ENCODE measurements at places on chromosomes 3 and 15. TPM values are rescaled to one million over a fixed set of nuclear protein-coding genes. Genes with fewer than 3 reads are reported as not detected.

GRCh38 chr3:22296601-22297000, 545.6 kb upstream of the ZNF385D start:
- no peaks in the 10 kb centered on the region for H3K36me3 ChIP-seq
- H3K4me1 ChIP-seq, result no peaks in the 10 kb centered on the region
- no peak overlapping the region for H3K4me3 ChIP-seq
- DNase-seq, result no peak
- H3K27me3 ChIP-seq, result no peaks in the 10 kb centered on the region

DNA sequence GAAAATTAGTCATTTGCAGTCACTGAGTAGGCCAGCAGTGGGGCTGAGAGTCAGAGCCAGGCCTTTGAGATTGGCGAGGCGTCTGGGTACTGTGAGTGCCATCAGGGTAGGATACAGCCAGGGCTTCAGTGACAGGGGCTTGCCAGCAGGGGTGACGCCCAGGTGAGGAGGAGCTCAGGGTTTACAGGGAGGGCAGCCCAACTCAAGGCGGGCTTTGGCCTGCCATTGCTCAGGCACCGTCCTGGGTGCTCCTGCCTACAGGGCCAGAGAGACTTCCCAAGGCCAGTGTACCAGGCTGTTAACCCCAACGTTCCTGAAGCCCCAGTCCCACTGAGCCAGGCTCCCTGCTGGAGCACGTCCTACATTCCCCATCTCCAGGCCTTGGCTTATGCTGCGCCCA, 152.0 kb downstream of the FBLN2 start:
- H3K36me3 ChIP-seq, result no peaks in the 10 kb centered on the region
- DNase-seq, result no peak
- H3K27ac ChIP-seq, result no peak overlapping the region
- no peak overlapping the region for H3K4me3 ChIP-seq
- no peaks in the 10 kb centered on the region for H3K27me3 ChIP-seq
- peaks cover 22% of the 10 kb centered on the region for H3K4me1 ChIP-seq

DNA sequence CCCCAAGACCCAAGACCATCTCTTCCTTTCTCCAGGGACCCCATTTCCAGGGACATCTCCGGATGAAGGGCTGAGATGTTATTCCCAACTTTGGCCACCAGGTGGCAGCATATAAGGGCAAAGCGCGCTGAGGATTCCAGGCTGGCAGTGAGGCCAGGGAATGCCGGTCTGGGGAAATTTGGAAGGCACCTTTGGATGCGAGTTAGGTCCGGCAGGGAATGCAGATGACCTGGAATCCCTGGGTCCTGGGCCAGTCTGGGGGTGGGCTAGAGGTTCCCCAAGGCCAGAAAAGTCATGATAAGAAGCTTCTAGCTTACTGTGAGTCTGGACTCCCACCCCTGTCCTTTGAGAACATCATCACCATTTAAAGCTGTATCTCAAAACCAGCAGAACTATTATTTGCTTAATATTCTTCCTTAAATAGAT, 1.6 kb upstream of the CHST13 start:
- peak; percentile 88 for DNase-seq
- no peaks in the 10 kb centered on the region for H3K36me3 ChIP-seq
- H3K4me1 ChIP-seq, result 0 out of 2 replicates have a peak, but pooled peaks cover 4% of the 10 kb centered on the region

GRCh38 chr3:16122155-16122554, 52.3 kb upstream of the GALNT15 start:
- H3K36me3 ChIP-seq, result no peaks in the 10 kb centered on the region
- no peak overlapping the region for H3K4me3 ChIP-seq
- no peak overlapping the region for H3K27ac ChIP-seq
- no peaks in the 10 kb centered on the region for H3K4me1 ChIP-seq
- H3K27me3 ChIP-seq, result no peaks in the 10 kb centered on the region
- no peak for DNase-seq

DNA sequence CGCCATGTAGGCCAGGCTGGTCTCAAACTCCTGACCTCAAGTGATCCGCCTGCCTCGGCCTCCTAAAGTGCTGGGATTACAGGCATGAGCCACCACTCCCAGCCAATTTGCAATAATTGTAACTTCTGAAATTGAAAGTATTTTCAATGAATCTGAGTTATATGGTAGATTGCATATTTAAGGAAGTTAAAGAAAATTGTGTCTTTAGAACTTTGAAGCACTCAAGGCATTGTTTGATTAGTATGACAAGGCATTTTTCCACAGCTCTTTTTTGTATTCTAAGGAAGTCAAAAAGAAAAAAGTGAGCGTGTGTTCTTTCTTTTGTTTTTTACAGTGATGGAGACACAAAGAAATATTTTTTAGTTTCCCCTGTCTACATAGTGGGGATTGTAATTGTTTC, 15.7 kb upstream of the RPLP1 start:
- peak overlapping the region; percentile 4 for H3K27ac ChIP-seq
- H3K36me3 ChIP-seq, result peaks cover 64% of the 10 kb centered on the region
- H3K4me3 ChIP-seq, result no peak overlapping the region
- DNase-seq, result no peak
- no peaks in the 10 kb centered on the region for H3K4me1 ChIP-seq

DNA sequence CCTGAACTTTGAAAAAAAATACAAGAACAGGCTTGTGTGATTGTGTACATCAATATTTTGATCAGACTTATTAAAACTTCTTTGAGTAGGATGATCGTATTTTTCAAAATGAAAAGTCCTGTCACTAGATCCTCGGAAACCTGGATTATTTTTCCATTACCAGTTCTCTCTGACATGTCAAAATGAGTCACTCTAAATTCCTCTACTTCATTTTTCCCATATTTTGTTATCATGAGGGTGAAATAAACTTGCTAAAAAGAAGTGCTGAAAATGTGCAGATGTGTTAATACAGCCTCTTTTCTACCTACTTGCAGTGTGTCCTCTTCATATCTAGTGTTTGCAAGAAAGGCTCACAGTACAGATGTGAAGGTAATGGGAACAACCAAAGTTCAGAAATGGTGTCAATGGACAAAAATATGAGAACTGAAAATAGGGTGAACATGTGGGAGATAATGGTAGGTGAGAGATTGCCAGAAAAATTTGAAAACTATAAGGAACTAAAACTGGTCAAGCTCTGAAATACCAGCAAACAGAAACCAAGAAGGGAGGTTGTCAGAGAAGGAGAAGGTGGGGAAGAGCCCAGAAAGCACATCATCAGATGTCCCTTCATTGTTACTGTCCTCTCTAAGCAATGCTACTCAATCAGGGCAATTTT, 108.2 kb downstream of the EOMES start:
- H3K27me3 ChIP-seq, result no peaks in the 10 kb centered on the region
- H3K36me3 ChIP-seq, result 0 out of 2 replicates have a peak, but pooled peaks cover 3% of the 10 kb centered on the region

DNA sequence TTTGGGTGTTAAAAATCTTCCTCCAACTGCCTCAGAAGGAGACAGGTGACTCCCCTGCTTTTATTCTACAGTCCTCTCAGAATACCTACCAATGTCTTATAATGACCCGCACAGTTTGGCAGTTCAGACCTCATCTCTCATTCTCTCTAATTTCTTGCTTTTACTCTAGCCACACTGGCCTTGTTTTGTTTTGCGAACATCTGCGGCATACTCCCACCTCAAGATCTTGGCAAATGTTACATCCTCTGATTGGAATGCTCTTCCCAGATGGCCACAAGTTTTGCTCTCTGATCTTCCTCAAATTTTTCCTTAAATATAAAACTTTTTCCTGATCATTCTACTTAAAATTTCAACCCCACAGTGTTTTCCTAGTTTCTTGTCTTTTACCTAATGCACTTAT, 94.1 kb downstream of the PLSCR2 start:
- DNase-seq, result no peak
- H3K27ac ChIP-seq, result no peak overlapping the region
- no peaks in the 10 kb centered on the region for H3K36me3 ChIP-seq
- H3K27me3 ChIP-seq, result no peaks in the 10 kb centered on the region

GRCh38 chr15:61687124-61687523, 373.1 kb downstream of the VPS13C start:
- no peaks in the 10 kb centered on the region for H3K36me3 ChIP-seq
- no peak for DNase-seq
- no peak overlapping the region for H3K4me3 ChIP-seq
- no peaks in the 10 kb centered on the region for H3K4me1 ChIP-seq
- H3K27me3 ChIP-seq, result no peaks in the 10 kb centered on the region
- H3K27ac ChIP-seq, result no peak overlapping the region

DNA sequence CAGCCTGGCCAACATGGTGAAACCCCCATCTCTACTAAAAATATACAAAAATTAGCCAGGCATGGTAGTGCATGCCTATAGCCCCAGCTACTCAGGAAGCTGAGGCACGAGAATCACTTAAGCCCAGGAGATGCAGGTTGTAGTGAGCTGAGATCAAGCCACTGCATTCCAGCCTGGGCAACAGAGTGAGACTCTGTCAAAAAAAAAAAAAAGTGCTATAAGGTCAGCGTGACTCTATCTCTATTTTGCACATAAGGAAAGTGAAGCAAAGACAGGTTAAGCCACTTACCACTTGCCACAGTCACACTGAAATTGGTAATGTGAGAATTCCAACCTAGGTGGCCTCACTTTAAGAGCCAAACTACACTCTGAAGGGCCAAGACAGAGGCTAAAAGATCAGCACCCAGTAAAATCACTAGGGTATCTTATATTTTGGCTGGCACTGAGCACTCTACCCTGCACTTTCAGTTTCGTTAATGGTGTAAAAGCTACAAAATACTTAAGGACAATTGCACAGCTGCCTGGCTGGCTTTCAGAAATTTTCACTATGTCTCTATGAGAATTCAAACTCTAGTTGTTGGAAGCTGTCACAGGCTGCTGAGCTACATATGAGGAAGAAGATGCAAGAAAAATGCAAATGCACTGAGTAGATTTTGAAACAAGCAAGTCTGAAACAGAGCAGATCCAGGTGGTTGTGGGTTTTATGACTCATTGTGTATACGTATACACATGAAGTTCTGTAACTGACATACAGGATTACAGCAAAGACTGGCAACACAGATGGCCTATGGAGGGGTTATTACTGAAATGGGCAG, 32.7 kb downstream of the TRANK1 start:
- no peaks in the 10 kb centered on the region for H3K27me3 ChIP-seq
- no peak for DNase-seq
- H3K27ac ChIP-seq, result no peak overlapping the region
- H3K4me1 ChIP-seq, result peaks cover 7% of the 10 kb centered on the region

DNA sequence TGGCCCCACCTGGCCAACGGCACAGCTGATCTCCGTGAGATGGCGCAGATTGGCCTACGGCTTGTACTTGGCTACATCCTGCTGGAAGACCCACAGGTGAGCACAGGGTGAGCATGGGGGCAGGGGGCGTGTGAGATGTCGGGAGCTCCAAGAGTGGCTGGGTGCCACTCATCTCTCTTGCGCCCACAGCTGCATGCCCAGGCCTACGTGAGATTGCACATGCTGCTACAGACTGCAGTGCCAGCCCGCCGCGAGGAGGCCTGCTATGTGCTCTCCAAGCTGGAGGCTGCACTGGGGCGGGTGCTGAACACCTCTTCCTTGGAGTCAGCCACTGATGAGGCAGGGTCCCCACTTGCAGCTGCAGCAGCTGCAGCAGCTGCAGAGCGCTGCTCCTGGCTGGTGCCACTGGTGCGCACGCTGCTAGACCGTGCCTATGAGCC, 22.3 kb downstream of the NBEAL2 start:
- no peaks in the 10 kb centered on the region for H3K36me3 ChIP-seq
- H3K27ac ChIP-seq, result no peak overlapping the region
- no peaks in the 10 kb centered on the region for H3K27me3 ChIP-seq
- DNase-seq, result no peak
- no peaks in the 10 kb centered on the region for H3K4me1 ChIP-seq
- H3K4me3 ChIP-seq, result no peak overlapping the region

DNA sequence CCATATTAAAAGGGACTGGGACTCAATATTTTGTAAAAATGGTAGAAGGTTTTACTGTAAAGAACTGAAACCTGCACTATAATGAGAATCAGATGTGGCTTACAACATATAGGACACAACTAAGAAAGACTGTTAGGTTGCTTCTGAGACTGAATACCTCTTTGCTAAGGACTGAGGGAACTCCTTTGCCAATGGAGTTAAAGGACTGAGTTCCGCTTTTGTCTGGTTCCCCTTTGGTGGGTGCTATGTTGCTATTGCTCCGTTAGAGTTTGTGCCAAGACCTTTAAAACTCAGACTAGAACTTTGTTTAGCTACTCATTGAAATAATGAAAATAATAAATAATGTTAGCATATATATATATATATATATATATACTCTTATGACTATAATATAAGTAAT, 147.8 kb upstream of the KCNMB2 start:
- H3K27ac ChIP-seq, result no peak overlapping the region
- DNase-seq, result no peak
- peaks cover 10% of the 10 kb centered on the region for H3K4me1 ChIP-seq
- no peak overlapping the region for H3K4me3 ChIP-seq

DNA sequence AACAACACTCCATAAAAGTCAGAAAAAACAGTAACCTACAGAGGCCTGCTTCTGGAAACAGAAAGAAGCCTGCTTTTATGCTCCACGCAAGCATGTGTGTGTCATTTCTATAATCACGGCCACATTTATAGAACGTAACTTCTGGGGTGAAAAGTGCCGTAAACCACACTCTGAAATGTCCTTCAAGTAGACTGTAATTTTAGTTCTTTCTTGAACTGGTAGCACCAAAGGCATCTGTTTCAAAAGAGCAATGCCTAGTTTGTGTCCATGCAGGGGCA, 19.5 kb upstream of the CMTM7 start:
- no peak for DNase-seq
- no peak overlapping the region for H3K27ac ChIP-seq
- peaks cover 10% of the 10 kb centered on the region for H3K4me1 ChIP-seq
- H3K4me3 ChIP-seq, result no peak overlapping the region
- no peaks in the 10 kb centered on the region for H3K36me3 ChIP-seq
- no peaks in the 10 kb centered on the region for H3K27me3 ChIP-seq

DNA sequence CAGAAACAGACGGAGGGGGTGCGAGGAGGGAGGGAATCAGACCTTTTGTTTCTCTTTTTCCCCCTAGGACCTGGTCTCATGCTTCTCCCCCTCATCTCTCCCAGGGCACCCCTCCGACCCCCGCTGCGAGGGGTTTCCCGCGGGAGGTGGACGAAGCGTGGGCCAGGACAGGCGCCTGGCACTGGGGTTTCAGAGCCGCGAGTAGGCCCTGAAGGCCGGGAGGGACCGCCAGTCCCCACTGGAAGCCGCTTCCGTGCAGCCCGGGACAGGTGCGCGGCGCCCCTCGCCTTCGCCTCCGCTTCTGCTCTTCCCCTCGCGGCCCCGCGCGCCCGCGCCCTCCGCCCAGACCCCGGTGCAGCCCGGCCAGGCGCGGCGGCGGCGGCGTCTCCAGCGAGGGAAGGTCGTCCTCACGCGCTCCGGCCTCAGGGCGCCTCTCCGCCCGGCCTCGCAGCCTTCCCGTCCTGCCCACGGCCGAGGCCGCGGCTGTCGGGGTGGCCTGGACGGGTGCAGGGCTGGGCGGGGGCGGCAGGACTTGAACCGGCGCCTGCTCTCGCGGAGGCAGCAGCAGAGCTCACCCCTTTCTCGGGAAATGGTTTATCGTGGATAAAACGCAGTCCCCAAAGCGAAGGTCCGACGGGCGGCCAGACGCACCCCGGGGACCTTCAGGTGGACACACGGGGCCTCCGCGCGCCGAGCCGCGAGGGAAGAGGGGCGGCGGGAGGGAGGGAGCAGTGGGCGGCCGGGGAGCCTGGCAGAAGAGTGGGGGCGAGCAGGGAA, 31.5 kb upstream of the ADAMTS17 start:
- H3K4me1 ChIP-seq, result no peaks in the 10 kb centered on the region
- H3K27me3 ChIP-seq, result peaks cover 28% of the 10 kb centered on the region
- DNase-seq, result no peak
- H3K36me3 ChIP-seq, result no peaks in the 10 kb centered on the region

The LRRC15 gene
- total RNA-seq, result not detected

The CNTN6 gene
- total RNA-seq, result not detected

The ZBTB20 gene
- 2.6 TPM for total RNA-seq

The SUCNR1 gene
- total RNA-seq, result not detected

The ATP10A gene
- 0.97 TPM for total RNA-seq

The PIGB gene
- 6.1 TPM for total RNA-seq

The CASR gene
- 0.56 TPM for total RNA-seq

The PSTPIP1 gene
- 0.80 TPM for total RNA-seq

All from GM23338 (cell line).